ENCODE measurements at places on chromosomes 16 and 17.

GRCh38 chr17:49496867-49497147 lies 1.7 kb downstream of the NGFR start:
- DNase-seq = no peak

DNA sequence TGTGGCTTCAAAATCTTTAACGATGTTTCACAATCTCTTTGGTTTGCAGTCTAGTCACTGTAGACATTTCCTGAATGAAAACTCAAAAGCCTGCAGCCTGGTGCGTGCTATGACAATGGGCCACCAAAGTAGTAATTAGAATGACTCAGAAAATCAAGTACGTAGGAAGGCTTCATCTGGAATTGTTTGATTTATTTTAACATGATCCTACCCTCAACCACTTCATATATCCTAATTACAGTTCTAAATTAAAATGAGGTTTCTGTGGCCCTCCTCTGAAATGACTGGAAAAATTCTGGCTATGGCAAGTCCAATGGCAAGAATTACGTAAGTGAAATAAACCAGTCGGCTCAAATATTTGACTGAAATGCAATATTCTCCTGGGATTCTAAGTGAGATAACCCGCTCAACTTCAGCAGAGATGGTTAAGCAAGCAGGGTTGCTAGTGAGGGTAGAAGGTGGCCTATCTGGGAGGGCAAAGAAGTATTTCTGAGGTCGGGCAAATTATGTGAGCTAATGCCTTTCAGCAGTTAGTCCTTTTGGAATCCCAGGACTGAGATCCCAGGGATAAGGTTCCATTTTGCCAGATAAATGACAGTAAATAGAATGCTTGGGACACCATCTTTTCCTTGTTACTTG lies 145.6 kb upstream of the MYOCD start:
- DNase-seq = peak; percentile 95

GRCh38 chr17:68184816-68185436 lies 62.9 kb upstream of the AMZ2 start:
- no peak for DNase-seq

GRCh38 chr17:50055426-50056216 lies at the start of gene ITGA3:
TSS of gene ITGA3 (plus strand) at chr17:50056110. CDS start at chr17:50056440, 330 bp downstream.
- DNase-seq = peak; percentile 80

- DNase-seq = no peak
Observed at GRCh38 chr17:33803199-33803685, 451.8 kb upstream of the CCL2 start.

DNA sequence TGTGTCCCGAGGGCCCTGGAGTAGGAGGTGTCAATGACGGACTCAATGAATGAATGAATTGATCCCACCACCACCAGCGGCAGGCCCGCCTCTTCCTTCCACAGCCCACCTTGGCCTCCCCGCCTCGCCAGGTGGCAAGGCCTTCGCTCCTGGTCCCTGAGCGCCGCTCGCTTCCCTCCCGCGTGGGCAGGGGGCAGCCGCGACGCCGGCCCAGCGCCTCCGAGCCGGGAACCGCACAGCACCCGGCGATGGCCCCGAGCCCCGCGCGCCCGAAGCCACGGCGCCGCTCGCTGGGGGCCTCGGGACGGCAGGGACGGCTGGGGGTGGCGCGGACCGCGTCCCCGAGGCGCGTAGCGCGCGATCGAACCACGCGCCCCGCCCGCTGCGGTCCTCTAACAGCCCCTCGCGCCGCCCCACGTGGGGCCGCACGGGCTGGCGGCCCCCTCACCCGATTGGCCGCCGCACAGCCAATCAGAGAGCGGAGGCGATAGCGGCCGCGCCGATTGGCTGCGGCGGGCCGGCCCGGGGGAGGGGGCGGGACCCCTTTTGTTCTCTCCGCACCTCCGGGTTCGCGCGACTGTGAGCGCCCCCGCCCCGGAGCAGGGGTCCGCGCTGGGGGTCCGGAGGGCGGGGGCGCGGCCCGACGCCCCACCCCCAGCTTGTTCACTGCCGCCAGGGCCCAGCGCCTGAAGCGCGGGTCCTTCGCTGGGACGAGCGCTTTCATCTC lies 31.4 kb downstream of the ACTG1 start:
- peak; percentile 83 for DNase-seq

GRCh38 chr17:2484876-2485275 lies 26.8 kb downstream of the METTL16 start:
- DNase-seq = no peak

DNA sequence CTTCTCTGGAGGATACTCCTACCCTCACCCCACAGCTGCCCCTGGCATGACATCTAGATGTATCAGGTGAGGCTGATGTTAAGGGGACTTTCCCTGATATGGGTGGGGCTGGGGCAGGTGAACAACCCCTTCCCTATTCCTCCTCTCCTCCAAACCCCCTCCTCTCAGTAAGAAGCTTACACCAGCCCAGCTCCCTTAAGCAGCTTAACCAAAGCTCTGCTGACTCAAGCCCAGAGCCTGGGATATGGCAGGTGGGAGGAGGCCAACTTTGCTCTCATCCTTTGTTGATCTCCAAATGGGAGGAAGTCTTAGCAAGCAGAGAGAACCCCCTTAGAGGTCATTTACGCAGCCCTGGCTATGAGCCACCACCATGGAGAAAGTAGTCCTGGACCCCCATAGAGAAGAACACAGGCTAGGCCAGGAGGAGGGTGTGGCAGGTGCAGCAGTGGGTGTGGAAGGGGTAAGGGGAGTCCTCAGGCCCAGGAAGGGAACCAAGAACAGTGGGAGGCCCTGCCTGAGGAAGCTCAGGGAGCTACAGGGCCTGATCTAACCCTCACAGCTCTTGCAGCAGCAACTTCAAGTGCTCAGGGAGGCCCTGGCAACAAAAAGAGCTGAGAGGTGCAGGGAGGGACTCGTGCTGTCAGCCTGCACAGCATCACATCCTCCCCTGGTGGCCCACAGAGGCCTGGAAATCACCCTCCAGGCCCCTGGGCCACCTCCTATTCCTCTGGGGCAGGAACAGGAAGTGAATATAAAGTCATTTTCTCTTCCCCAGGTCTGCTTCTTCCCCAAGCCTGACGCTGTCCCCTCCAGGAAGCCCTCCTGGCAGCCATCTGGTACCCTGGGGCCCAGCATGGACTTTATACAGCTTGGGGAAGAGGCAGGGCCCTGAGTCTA lies 2.9 kb downstream of the UNC119 start:
- DNase-seq = no peak

- DNase-seq = no peak
Observed at GRCh38 chr17:14815079-14815478, 450.0 kb downstream of the PMP22 start.

GRCh38 chr17:6303664-6304063 lies 131.3 kb downstream of the AIPL1 start:
- peak; percentile 28 for DNase-seq

DNA sequence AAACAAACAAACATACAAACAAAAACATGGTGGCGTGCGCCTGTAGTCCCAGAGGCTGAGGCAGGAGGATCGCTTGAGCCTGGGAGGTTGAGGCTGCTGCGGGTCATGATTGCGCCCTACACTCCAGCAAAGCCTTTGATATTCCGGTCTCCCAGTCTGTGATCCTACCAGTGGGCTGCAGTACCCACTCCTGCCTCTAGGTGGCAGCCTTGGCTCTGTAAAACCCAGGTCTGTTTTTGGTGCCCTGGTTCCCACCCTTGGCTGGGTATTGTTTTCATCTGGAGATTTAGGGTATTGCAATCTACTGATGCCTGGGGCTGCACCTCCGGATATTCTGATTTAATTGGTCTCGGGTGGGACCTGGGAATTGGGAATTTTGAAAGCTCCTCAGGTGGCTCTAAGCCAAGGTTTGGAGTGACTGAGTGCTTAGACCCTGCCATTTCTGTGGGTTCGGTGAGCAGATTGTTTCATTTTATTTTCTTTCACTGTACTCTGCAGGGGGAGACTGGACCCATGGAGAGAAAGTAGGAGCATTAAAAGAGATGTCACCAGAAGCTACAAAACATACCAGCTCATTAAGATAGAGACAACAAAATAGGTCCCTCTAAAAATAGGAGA lies 40.5 kb downstream of the MYH3 start:
- peak; percentile 74 for DNase-seq

DNA sequence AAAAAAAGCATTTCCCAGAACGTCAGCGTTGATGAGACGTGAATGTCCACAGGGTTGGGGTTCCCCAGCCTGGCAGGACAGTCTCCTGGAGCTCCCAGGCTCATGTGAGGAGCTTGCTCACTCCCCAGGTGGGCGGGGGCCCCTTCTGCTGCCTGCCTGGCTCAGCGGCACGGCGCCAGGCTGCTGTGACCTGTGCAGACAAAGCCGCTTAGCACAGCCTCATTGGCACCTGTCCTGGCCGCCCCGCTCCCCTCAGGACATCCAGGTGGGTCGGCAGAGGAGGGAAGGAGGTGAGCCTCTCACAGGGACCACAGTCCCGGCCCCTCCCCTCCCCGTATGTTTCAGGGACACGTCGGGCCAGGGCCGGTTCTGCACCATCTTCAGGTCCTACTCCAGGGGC lies 12.9 kb upstream of the WFIKKN1 start:
- no peak for DNase-seq

DNA sequence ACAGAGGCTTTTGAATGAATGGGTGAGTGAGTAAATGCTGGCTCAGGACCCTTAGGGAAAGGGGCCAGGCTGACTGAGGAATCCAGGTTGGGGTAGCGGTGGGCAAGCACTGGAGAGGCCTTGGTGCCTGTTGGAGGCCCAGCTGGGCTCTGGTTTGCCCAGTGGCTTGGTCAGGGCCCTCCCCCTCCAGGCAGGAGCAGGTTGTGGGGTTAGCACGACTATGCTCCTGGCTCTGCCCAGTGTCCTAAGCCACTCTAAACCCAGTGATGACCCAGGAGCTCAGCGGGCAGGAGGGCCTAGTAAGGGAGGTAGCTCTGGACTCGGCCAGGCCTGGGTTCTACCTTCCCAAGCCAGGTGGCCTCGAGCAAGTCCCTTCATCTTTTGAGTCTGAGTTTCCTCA lies 7.5 kb downstream of the MYO15A start:
- no peak for DNase-seq

DNA sequence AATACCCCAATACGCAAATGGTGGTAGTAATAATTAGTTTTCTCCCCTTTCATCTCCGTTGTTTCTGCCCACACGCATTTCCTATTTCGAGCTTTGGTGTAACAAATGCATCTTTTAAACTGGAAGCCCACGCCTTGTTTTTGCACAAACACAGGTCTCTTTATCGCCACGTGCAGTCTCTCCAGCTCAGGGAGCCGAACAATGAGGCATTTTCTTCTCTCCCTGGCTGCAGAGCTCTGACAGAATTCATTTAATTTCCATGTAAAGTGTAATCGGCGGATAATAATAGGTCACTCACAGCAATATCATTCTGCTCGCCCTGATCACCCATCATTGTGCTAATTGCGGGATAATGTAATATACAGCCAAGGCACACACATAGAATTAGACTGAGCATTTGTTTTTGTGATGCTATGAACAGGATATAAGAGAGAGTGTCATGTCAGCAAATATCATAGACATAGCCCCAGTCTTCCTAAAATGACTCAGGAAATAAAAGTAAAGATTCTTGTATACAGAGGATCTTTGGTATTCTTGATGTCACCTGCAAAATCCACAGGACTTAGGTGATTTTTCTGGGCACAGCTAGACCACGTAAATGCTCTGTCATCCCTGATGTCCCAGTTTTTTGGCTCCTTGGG lies 452.6 kb upstream of the CDH11 start:
- no peak for DNase-seq

- no peak for DNase-seq
Observed at GRCh38 chr16:4016005-4016352, 100.3 kb downstream of the ADCY9 start.

DNA sequence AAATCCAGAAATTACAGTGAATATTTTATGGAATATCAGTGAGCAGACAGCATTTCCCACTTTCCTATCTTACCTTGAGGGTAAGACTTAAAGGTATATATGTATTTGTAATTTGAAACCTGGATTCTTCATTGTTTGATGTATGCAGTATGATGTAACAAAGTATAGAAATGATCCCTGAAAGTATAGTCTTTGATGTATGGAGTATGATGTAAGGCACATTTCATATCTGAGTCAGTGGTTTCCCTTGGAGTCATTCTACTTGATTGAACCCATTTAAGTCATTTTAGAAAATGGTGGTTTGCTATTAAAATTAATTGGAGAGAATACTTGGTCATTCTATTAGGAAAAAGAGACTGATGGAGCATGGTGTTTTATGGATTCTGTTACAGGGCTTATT lies 10.1 kb downstream of the AMZ2 start:
- DNase-seq = no peak

- peak; percentile 40 for DNase-seq
Observed at GRCh38 chr17:43416998-43417890, 18.5 kb downstream of the ARL4D start.

Measured in fibroblast of skin of right biceps (primary cell).